ENCODE measurements at places on chromosomes 13 and 19.

GRCh38 chr19:4456476-4456842 is 1.1 kb downstream of the UBXN6 start:
- DNase-seq: peak; percentile 21

DNA sequence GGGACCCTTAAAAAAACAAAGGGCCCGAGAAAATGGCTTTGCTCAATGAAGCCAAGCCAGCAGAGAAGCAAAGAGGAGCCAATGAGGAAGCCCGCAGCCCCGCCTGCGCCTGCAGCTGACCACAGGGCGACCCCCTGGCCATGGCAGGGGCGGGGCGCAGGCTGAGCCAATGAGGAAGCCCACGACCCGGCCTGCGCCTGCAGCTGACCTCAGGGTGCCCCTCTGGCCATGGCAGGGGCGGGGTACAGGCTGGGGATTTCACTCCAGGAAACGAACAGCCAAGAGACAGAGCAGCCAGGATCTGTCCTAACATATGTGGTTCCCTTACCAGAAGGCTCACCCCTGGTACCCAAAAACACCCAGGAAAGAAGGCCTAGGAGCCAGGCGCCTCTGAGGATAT is 101.4 kb downstream of the STK24 start:
- DNase-seq: no peak

GRCh38 chr13:46297361-46297811 is 85.7 kb downstream of the LRRC63 start:
- DNase-seq: no peak

- DNase-seq: no peak
These were observed 11.1 kb downstream of the LYL1 start for GRCh38 chr19:13091400-13092157.

GRCh38 chr19:14347999-14348889 is 33.0 kb upstream of the ADGRE5 start:
- no peak for DNase-seq

DNA sequence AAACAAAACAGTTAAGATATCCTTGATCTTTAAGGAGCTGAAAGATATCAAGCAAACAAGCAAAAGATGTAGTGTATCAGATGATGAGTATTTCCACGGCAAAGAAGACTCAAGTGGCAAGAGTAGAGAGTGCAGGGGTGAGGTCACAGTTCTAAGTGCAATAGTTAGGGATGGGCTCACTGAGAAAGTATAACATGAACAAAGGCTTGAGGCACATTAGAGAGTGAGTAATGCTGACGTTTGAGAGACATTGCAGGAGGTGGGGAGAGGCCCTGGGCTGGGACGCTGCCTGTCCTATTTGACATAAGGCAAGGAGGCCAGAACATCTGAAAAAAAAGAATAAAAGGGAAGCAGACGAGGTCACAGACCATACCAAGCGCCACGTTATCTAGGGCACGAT is 1.4 kb downstream of the DUXA start:
- no peak for DNase-seq

GRCh38 chr19:3025549-3025886 is 3.6 kb downstream of the TLE2 start:
- DNase-seq: no peak

DNA sequence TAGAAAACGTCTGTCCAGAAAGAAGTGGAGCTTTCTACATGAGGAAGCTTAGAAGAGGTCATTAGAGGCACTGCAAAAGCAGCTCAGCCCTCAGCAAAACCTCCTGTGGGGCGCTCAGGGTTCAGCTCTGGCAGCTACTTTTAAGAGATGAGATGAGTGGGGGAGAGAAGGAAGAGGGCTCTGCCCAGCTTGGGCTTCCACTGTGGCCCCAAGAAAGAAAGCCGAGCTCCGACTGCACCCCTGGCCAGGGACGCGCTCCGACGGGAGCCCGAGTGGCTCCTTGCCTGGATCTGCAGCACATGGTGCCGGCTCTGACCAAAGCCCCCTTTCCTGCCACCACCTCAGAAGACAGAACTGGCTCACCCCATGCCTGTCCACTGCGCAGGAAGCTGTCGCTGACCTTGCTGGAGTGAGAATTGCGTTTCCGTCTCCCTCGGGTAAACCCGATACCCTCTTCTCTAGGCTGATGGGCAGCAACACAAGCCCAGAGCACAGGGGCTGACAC is 36.4 kb downstream of the NAXD start:
- DNase-seq: no peak

DNA sequence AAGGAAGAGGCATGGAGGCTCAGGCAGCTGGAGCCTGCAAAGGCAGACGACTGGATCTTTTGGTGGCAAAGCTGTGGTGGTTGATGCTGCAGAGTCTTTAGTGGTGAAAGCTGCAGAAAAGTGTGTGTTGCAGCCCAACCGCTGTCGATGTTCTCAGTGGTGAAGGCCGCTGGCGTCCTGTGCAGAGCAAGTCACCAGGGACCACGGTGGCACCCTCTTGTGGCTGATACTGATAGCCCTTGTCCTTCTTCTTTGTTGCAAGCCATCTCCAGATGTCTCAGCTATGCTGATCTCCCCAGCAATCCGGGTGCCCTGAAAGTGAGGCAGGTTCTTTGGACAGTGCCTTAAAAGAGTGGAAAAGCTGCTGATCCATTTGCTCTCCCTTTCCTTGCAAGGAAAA is 610.9 kb upstream of the PCDH9 start:
- no peak for DNase-seq

GRCh38 chr13:40966298-40966697 is 52.8 kb downstream of the ELF1 start:
- DNase-seq: peak; percentile 99

- no peak for DNase-seq
These were observed 23.9 kb upstream of the MATK start for GRCh38 chr19:3809881-3810707.

DNA sequence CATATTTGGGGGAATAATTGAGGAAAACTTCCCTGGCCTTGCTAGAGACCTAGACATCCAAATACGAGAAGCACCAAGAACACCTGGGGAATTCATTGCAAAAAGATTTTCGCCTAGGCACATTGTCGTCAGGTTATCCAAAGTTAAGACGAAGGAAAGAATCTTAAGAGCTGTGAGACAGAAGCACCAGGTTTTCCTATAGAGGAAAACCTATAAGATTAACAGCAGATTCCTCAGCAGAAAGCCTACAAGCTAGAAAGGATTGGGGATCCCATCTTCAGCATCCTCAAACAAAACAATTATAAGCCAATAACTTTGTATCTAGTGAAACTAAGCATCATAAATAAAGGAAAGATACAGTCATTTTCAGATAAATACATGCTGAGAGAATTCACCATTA is 114.9 kb downstream of the PIBF1 start:
- DNase-seq: no peak

GRCh38 chr13:74114202-74114601 is 20.0 kb downstream of the KLF12 start:
- DNase-seq: no peak

GRCh38 chr19:45476304-45476703 is 8.5 kb downstream of the FOSB start:
- DNase-seq: no peak

DNA sequence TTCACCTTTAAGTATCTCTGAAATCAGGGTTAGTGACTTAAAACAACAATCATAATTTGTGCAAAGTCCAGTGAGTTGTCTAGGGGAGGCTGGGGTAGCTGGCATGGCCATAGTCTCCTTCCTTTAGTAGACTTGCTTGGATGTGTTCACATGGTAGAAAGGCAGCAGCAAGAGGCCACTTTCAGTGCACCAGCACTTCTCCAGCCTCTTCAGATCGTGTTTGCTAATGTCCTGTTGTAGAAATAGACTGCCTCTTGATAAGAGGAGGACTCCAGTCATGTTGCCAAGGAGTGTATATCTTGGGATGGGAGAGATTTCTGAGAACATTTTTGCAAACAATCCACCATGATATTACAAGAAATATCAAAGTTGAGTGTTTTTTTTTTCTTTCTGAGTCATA is 22.9 kb downstream of the WDFY2 start:
- no peak for DNase-seq

DNA sequence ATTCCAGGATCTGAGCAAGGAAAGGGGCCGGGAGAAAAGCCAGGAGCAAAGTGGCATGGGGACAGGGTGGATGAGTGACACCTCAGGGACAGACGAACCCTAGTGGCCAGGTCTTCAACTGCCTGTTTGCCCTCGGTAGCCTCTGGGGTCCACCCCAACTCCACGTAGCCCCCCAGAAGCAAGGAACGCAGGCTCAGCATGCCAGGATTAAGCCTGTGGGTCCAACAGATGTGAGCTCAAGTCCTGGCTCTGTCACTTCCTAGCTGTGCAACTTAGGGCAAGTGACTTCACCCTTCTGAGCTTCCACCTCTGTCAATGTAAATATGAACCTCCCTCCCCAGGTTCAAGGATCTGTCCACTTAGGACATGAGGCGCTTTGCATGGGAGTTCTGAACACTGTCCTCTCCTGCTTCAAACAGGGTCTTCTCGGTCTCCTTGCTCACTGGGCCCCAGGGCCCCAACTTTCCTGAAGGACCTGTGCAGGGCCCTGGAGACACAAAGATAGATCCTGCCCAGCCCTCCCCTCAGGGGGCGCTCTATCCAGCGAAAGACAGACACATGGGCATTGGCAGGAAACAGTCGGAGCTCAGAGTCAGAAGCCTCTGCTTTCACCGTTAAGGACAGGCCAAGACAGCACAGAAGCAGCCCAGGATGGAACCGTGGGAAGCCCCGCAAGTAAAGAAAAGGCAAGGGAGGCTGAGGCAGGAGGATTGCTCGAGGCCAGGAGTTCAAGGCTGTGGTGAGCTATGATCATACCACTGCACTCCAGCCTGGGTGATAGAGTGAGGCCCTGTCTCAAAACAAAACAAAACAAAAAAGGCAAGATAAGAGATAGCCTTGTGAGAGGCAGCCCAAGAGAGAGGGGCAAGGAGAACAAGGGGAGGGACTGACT is 13.2 kb downstream of the SYDE1 start:
- no peak for DNase-seq

- DNase-seq: no peak
These were observed 3.7 kb upstream of the ZNF329 start for GRCh38 chr19:58154287-58154678.

DNA sequence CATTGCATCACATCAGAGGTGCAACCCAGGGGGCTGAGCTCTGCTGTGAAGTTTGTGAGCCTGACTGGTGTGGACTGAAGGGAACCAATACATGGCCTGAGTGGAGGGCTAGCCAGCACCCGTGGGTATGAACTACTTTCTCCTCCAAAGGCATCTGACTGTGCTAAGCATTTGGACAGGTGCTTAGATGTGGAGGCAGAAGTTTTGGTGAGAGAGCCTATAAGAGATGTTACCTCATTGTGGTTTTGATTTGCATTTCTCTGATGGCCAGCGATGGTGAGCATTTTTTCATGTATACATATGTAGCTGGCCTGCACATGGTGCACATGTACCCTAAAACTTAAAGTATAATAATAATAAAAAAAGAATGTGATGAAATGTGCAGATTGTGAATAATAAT is 46.9 kb downstream of the TEX29 start:
- DNase-seq: no peak

DNA sequence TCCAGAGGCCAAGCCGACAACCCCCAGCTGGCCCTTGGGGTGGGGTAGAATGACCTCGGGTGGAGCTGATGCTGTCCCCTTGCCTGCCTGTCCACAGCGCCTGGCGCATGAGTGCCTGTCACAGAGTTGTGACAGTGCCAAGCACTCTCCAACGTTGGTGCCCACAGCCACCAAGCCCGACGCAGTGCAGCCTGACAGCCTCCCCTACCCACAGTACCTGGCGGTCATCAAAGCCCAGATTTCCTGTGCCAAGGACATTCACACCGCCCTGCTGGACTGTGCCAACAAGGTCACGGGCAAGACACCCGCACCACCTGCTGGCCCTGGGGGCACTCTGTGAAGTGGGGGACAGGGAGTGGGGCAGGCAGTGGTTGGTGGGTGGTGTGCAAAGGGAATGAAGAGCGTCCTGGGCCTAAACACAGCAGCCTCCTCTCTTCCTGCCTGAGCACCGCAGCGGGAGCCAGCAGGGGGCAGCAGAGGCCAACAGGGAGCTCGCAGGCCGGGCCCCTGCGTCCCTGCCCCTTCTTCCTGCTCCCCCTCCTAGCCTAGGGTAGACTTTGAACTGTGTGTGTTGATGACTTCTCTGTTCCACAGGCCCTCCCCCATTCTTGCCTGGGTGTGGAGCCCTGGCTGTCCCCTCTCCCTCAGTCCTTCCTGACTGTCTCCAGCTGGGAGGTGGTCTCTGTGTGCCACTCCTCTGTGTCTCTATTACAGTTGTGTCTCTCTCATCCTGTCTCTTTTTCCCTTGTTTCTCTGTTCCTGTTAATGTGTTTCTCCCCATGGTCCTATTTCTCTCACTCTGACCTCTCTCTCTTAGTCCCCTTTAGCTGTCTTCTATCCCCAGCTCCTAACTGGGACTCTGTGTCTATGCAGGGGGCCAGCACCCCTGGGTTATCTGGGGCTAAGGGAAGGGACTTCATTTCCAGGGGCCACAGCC is 6.5 kb downstream of the MED29 start:
- peak; percentile 80 for DNase-seq

GRCh38 chr13:98779695-98780094 is 27.2 kb upstream of the SLC15A1 start:
- DNase-seq: no peak

DNA sequence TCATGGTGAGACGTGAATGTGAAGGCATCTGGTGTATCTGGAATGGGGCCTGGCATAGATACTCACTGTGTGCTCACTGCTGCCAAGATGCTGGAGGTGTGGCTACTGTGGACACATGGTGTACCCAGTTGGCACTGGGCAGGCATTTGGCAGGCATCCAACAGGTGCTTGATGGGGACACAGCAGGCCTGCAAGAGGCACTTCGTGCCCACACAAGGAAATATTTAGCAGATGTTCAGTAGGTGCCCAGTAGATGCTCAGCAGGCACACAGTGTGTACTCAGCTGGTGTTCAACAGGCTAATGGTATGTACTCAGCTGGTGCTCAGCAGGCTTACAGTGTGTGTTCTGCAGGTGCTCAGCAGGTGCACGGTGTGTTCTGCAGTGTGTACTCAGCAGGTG is 14.2 kb downstream of the CRTC1 start:
- no peak for DNase-seq

DNA sequence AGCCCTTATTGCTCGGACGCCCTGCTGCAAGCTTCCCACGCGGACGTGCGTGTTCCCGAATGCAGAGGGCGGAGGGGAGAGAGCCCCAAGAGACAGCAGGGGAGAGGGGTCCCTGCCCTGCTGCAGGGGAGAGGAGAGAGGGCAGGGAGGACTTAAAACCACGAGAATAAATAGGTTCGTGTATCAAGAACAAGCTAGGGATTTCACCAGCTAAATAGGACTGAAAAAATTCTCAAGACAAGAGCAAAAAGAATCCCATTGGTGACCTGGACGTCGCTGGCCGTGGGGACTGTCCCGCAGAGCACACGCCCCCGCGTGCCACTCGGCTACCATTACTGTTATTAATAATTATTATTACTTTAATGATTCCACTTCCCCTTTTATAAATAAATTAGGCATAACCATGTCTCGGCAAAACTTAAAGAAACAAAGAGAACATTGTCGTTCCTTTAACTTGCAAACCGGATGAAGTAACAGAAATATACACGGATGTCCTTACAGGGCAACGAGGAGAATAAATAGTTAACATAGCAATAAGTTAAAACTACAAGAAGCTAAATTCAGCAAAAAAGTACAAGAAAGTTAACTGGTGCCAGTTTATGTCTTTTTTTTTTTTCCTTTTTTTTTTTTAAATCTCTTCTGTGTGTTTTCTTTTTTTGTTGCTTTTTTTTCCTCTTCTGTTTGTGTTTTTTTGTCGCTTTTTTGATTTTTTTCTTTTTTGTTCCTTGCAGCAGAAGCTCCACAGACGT is 16.6 kb downstream of the PRKCSH start:
- no peak for DNase-seq

GRCh38 chr13:67139551-67139950 is 90.6 kb downstream of the PCDH9 start:
- DNase-seq: no peak

Measured in AML-193 (cell line).